Right renal pelvis (tissue), 4 donors: ENCODE measurements at places on chromosomes 16 and 17. TPM values are rescaled to one million over a fixed set of nuclear protein-coding genes. Genes with fewer than 3 reads are reported as not detected.

DNA sequence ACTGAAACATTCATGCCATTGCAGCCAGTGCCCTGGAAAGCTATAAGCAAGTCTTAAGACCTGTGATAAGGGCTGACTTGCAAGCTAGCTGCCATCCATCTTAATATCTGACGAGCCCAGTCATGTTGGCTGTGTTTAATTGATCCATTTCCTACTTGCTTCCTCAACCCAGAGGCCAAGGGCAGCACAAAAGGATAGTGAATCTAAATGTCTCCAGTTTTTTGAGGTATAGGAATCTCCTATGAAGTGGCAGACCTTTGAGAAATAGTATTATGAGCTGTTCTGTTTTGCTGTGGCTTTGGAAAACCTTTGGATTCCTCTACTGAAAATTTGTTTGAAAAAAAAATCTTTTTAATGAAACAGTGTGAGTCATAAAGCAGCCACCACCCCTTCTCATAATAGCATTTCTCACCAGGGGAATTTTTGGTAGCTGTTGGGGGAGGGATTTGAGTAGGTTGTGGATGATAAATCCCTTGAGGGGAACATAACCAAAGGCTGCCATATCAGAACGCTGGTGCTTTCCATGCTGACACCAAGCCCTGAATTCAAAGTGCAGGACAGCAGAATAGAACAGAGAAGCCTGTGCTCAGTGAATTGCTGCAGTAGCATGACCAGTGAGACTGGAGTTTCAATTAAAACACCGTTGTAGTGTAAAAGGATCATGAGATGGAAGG, 12.9 kb downstream of the ZNRF1 start:
- DNase-seq = no peak

Gene KRTAP16-1
- polyA plus RNA-seq = not detected

- no peak for DNase-seq
Observed at GRCh38 chr16:82192665-82193064, 22.6 kb upstream of the MPHOSPH6 start.

- DNase-seq = no peak
Observed at GRCh38 chr17:14545156-14545906, 244.4 kb downstream of the HS3ST3B1 start.

Gene SOCS7
- 19.4 TPM for polyA plus RNA-seq

DNA sequence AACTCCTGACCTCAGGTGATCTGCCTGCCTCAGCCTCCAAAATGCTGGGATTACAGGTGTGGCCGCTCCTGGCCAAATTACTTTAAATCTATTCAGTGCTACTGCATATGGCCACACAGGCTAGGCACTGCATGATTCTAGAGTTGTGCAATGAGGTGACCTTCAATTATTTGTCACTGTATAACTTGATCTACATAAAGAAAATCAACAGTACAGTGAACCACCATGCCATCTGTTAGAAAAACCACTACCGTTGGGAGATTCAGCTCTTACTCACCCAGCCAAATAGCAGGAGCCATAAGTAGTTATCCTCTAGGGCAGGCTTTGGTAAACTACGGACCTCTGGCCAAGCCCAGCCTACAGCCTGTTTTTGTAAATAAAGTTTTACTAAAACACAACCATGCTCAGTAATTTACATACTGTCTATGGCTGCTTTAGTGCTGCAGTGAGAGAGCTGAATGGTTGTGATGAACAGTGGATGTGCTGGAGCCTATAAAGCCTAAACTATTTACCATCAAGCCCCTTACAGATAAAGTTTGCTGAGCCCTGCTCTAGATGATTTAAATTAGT, 40.7 kb upstream of the TANC2 start:
- DNase-seq = no peak

GRCh38 chr17:75959051-75959838, 18.4 kb upstream of the FBF1 start:
- DNase-seq = no peak

Gene ATP2A3
- polyA plus RNA-seq = 6.2 TPM

Gene ASPA
- 30.4 TPM for polyA plus RNA-seq
